ENCODE measurements at places on chromosomes 2 and 18.
A peak's percentile ranks its signal among the peaks of the same experiment; 100 is the strongest.

GRCh38 chr2:191818133-191818532 lies 28.8 kb downstream of the CAVIN2 start:
- DNase-seq, result no peak

GRCh38 chr2:145598434-145598833 lies 1078.5 kb upstream of the ZEB2 start:
- DNase-seq, result no peak

DNA sequence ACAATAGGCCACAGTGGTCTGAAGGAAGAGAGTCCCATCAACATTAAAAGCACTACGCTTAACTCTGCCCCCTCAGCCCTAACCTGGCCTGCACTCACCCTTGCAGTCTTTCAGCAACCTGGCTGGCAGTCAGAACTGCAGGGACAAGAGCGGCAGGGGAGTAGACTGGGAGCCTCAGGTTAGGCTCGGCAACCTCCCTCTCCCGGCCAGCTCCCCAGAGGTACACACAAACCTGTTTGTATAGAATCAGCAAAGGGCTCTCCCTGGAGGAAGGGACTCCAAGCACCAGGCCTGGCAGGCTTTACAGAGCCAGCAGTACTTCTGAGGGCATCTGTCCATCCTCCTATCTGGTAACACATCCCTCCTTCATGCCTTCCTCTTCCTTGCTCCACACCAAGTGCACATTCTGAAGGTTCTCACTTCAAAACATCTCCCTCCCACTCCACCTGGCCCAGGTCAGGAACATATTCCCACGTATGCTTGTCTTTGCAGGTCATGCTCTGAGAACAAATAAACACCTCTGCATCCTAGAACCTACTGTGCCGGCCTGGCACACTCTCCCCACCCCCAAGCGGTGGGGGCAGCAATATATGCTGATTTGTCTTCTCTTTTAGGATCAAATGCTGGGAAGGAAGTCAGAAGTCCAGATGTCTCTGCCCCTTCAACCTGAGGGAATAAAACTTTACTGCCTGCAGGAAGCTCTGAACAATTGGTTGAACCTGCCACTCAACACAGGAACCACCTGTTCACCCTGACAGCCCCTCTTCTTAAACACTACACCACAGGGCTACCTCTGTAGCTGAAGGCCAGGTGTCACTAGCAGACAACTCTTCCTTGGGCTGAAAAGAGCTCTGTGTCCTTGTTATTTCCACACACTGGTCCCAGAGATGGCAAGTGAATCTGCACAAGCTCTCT lies 12.6 kb upstream of the SFXN5 start:
- no peak for DNase-seq

GRCh38 chr2:174681099-174682006 lies 82.9 kb downstream of the CHRNA1 start:
- DNase-seq, result peak; percentile 16

GRCh38 chr2:189179570-189179950 lies at the start of gene COL5A2:
TSS of gene COL5A2 (minus strand) at chr2:189179761. CDS start at chr2:189179604, 157 bp downstream.
- peak; percentile 50 for DNase-seq

- no peak for DNase-seq
Observed at GRCh38 chr2:29206941-29207340, 91.7 kb downstream of the CLIP4 start.

DNA sequence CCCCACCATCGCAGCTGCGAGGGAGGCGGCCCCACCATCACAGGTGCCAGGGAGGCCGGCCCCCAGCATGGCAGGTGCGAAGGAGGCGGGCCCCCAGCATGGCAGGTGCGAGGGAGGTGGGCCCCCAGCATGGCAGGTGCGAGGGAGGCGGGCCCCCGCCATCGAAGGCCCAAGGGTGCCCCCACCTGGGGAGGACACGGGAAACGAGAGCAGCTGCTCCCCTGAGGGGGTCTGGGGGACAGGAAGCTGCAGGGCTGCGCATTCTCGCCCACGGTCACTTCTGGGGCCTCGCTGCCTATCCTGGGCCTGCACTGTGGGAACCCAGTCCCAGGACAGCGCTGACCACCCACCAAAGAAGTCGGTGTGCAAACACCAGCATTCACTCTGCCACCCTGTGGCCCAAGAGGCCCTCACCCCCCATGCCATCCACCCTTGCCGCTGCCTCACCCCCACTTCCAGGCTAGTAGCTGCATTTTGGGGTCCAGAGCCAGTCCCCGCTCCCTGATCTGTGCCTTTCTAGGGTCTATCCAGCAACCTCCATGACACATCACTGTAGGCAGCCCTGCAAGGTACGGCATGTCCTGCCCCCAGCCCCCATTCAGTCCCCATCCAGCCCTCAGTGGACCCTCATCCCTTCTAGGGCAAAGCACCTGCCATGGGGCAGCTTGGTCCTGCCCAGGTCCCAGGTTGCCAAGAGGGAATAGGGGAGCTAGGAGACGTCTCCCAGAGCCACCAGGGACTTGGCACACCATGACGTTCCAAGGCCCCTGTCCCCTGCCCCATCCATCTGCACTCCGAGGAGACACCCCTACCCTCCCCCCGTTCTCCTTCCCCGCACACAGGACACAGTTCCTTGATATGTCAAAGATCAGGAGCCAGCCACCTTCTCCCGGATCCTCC lies 24.0 kb upstream of the GPC1 start:
- no peak for DNase-seq

- no peak for DNase-seq
Observed at GRCh38 chr2:127150996-127151395, 44.0 kb upstream of the BIN1 start.

DNA sequence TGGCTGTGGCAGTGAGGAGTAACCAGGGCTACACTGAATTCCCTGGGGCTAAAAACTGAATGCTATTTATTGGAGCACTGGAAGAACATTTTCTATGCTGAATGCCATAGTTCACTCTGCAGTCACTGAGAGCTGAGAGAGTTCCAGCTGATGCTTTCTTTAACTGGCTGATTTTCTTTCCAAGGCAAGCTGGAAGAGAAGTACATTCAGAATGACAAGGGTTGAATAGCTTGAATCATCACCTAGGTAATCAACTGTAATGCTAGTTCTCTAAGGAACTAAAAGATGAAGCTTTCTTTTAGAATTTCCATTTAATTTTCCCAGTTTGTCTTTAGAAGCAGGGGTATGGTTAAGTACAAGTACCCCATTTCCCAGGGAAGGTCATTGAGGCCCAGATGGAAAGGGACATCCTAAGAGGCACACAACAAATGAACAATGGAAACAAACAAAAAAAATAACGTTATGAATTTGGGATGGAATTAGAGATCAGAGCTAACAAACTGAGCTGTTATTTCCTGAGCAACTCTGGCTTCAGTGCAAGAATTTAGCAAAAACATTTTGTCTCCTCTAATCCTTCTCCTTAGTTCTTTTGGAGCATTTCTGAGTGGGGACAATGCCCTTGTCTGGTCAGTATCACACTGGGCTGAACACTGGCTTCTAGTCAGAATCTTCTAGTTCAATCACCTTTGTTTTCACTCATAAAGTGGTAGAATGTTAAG lies 132.8 kb upstream of the REG3A start:
- no peak for DNase-seq

DNA sequence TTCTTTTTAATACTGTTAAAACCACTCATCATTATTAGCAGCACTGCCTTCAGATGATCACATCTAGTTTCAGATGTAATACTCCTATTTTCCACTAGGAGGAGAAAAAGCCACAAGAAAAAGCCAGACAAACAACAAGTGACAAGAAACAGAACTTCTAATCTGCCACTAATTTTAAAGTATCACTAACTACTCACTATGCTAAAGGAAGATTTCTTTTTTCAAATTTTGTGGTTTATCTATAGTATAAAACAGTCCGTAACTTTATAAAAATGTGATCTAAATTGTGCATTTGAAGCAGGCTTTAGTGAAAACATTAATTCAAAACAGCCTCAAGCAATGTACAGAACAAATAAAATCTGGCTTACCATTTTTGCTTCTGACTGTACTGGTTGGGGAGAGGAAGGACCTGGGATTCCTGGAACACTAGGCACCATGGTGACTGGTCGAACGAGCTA lies 56.8 kb downstream of the ATF2 start:
- DNase-seq, result peak; percentile 6

- no peak for DNase-seq
Observed at GRCh38 chr2:207787017-207787416, 17.3 kb upstream of the FZD5 start.

DNA sequence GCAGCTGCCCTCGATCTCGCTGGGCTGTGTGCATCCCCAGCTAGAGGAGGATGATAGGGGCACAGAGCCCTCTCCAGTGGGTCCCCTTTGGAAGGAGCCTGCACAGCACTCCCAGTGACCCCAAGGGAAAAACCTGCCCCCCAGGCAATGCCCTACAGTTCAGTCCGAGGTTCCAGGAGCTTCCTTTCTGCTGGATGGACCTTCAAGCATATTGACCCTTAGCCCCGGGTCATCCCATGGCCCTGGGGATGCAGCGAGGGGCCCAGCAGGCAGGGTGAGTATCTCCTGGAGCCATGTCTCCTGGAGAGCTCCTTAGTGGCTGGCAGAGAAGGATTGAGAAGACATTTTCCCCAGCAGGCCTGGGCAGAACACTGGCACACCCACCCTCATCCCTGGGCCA lies 45.4 kb upstream of the CTDP1 start:
- DNase-seq, result no peak
